CD8-positive, alpha-beta memory T cell (primary cell): ENCODE measurements at places on chromosomes 1 and 21. TPM values are rescaled to one million over a fixed set of nuclear protein-coding genes. Genes with fewer than 3 reads are reported as not detected.

GBP7 gene
- 0.13 TPM for total RNA-seq

XPR1 gene
- 20.8 TPM for total RNA-seq

ZNF436 gene
- total RNA-seq: 6.4 TPM

PAPPA2 gene
- total RNA-seq: 0.55 TPM

MFN2 gene
- 97.1 TPM for total RNA-seq

LCE1E gene
- total RNA-seq: not detected

CBR1 gene
- 39.3 TPM for total RNA-seq

AMY1A gene
- total RNA-seq: not detected

GPR25 gene
- total RNA-seq: 0.44 TPM
